ENCODE measurements at places on chromosomes 4 and X. TPM values are rescaled to one million over a fixed set of nuclear protein-coding genes. Genes with fewer than 3 reads are reported as not detected.

GRCh38 chr4:133355633-133356032, 206.5 kb downstream of the PCDH10 start:
- H3K27ac ChIP-seq, result no peak overlapping the region
- no peaks in the 10 kb centered on the region for H3K36me3 ChIP-seq
- no peak for DNase-seq
- no peak overlapping the region for H3K4me3 ChIP-seq

Gene EOLA2
- 32.3 TPM for total RNA-seq

Gene HTRA3
- total RNA-seq, result 129 TPM

Gene CNKSR2
- total RNA-seq, result 5.4 TPM
